ENCODE measurements at places on chromosomes 6 and 20.

- DNase-seq: no peak
These were observed 390.1 kb upstream of the CITED2 start for GRCh38 chr6:139764498-139764986.

- DNase-seq: no peak
These were observed 60.5 kb upstream of the SLC22A23 start for GRCh38 chr6:3517350-3517749.

GRCh38 chr6:166556863-166557322 is 29.6 kb downstream of the RAMACL start:
- DNase-seq: no peak

DNA sequence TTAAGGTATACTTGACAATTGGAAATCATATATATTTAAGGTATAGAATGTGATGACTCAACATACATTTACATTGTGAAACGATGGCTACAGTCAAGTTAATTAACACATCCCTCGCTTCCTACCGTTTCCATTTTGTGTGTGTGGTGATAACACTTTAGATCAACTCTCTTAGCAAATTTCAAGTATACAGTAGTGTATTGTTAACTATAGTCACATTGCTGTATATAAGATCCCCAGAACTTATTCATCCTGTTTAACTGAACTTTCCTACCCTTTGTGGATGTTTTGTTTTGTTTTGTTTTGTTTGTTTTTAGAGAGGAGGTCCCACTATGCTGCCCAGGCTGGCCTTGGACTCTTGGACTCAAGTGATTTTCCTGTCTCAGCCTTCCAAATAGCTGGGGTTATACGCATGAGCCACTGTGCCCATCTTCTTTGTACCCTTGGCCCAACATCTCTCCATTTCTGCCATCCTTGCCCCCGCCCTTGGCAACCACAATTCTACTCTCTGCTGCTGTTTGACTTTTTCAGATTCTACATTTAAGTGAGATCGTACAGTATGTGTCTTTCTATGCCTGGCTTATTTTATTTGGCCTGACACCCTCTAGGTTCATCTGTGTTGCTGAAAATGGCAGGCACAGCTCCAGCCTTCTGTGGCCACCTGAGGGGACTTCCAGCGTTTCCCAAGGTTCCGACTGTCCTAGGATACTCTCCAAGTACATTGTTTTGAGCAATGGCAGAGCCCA is 90.5 kb upstream of the SNX9 start:
- no peak for DNase-seq

DNA sequence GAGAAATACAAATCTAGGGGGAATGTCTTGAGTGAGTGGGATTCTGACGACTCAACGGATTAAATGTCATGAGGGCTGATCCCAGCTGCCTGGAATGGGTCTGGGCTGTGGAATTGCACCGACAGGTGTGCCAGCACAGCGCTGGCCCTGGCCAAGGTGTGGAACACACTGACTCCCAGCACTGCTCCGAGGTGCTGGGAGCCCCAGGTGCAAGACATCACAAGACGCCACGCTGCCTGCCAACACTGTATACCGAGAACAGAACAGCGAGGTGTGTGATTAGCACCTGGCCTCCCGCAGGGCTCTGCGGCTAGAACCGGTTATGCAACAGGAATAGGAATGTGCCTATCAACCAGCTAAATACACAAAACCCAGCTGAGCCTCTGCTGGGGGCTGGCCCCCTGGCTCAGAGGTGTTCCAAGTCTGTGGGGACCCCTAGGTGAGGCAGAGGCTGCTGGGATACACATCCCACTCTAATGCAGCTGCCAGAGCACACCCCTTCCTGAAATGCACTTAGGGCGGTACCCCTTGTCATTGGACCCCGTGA is 24.8 kb upstream of the APMAP start:
- DNase-seq: no peak

- DNase-seq: no peak
These were observed 172.9 kb upstream of the CDYL start for GRCh38 chr6:4603291-4603690.

- no peak for DNase-seq
These were observed 31.7 kb upstream of the KCNK5 start for GRCh38 chr6:39260953-39261352.

DNA sequence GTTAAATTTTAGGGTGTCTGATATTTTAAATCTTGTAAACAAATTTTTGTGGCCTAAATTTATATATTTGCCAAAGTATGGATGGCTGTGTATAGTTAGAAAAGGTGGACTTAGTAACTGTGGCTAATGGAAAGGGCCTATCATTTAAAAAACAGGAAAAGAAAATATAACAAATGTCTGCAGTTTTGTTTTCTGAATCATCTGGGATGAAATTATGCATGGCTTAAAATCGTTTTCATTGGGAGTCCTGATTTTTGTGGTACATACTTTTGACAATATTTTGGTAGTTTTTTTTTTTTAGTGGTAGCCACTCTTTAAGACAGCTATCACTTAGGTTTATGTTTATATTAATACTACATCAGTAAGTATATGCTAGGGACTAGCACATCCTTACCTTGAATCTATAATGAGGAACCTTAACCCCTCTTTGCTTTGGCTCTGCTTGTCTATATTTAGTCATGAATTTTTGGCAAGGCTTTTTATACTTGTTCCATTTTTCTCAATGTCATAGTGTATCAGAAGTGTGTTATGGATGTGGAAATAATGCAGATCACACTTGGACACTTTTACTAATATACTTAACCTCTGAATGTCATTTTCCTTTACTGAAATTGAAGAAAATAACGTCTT is 5.6 kb downstream of the ARID1B start:
- no peak for DNase-seq

All from activated CD4-positive, CD25-positive, alpha-beta regulatory T cell treated with anti-CD3 and anti-CD28 coated beads, Interleukin-2, amount 50 U/mL, for 72 hours (primary cell).